Astrocyte (in vitro differentiated cells and primary cell): ENCODE measurements at places on chromosomes 6 and 20. TPM values are rescaled to one million over a fixed set of nuclear protein-coding genes. Genes with fewer than 3 reads are reported as not detected.
A peak's percentile ranks its signal among the peaks of the same experiment; 100 is the strongest.

DNA sequence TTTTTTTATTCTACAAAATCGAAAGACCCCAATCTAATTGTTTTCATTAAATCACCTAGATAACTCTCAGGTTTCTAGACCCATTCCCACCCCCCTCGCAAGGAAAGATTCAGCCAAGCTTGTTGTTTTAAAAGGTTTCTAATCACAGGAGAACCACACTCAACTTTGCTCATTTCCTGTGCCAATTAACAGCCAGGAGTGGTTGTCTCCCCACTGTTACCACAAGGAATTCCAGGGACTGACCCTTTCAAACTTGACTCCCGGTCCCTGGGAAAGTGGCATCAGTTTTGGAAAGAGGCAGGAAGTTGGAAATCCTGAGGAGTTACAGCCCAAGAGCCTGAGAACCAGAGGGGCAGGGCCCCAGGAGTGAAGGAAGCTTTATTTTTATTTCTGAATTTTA, 561.3 kb upstream of the JAG1 start:
- no peaks in the 10 kb centered on the region for H3K36me3 ChIP-seq
- H3K4me3 ChIP-seq, result no peak overlapping the region
- H3K27me3 ChIP-seq, result no peaks in the 10 kb centered on the region
- DNase-seq, result peak; percentile 93
- peak overlapping the region; percentile 72 for H3K27ac ChIP-seq

GRCh38 chr6:166496460-166496859, 90.0 kb downstream of the RAMACL start:
- DNase-seq, result no peak
- H3K27me3 ChIP-seq, result no peaks in the 10 kb centered on the region
- no peak overlapping the region for H3K4me3 ChIP-seq
- H3K36me3 ChIP-seq, result peaks cover 3% of the 10 kb centered on the region
- peaks cover 3% of the 10 kb centered on the region for H3K4me1 ChIP-seq

GRCh38 chr6:16316741-16317251, 78.4 kb downstream of the GMPR start:
- peak; percentile 85 for DNase-seq
- H3K4me3 ChIP-seq, result no peak overlapping the region
- H3K27me3 ChIP-seq, result no peaks in the 10 kb centered on the region
- peaks cover 38% of the 10 kb centered on the region for H3K4me1 ChIP-seq

DNA sequence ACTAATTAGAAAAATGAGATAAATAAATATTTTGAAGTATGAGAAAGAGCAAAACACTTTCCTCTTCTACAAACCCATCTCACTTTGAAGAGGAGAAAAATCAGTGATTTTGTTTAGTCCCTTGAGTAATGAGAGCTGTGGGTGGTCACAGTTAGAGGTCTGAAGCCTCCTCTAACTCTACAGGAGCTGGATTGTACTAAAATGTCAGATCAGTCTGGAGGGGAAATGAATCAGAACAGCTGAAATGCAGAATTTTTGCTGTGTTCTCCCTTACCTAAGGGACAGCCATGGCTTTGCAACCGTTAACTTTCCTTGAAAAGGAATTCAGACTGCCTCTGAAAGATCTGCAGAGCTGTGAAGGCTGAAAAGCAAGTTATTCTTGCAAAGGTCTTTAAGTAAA, 11.4 kb upstream of the RFPL4B start:
- H3K27ac ChIP-seq, result no peak overlapping the region
- no peak overlapping the region for H3K4me3 ChIP-seq
- DNase-seq, result no peak
- no peaks in the 10 kb centered on the region for H3K27me3 ChIP-seq
- H3K4me1 ChIP-seq, result peaks cover 11% of the 10 kb centered on the region

GRCh38 chr6:90126181-90126580, 170.5 kb downstream of the BACH2 start:
- peaks cover 19% of the 10 kb centered on the region for H3K4me1 ChIP-seq
- no peaks in the 10 kb centered on the region for H3K27me3 ChIP-seq
- H3K27ac ChIP-seq, result no peak overlapping the region

DNA sequence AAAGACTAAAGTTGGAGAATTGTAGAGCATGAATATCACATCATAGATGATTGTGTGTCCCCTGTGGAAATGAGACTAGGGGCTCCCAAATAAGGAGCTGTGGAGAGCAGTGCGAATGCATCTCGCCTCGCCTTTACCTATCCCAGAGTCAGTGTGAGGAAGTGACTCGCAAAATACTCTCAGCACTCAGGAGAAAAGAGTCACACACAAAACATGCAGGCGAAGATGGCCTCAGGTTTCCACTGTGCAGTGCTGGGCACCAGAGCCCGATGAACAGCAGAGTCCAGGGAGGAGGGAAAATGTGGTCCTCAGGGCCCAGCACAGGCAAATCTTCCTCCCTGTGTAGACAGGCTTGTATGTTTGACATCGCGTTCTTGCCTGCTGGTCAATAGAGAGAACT, 126.5 kb upstream of the AFDN start:
- H3K4me3 ChIP-seq, result no peak overlapping the region
- no peak overlapping the region for H3K27ac ChIP-seq
- no peaks in the 10 kb centered on the region for H3K36me3 ChIP-seq
- H3K27me3 ChIP-seq, result no peaks in the 10 kb centered on the region
- no peak for DNase-seq

- H3K36me3 ChIP-seq, result no peaks in the 10 kb centered on the region
- peak; percentile 20 for DNase-seq
- H3K4me1 ChIP-seq, result no peaks in the 10 kb centered on the region
- H3K27ac ChIP-seq, result peak overlapping the region; percentile 86
Measured at GRCh38 chr6:95576218-95576997, 927 bp upstream of the MANEA start.

DNA sequence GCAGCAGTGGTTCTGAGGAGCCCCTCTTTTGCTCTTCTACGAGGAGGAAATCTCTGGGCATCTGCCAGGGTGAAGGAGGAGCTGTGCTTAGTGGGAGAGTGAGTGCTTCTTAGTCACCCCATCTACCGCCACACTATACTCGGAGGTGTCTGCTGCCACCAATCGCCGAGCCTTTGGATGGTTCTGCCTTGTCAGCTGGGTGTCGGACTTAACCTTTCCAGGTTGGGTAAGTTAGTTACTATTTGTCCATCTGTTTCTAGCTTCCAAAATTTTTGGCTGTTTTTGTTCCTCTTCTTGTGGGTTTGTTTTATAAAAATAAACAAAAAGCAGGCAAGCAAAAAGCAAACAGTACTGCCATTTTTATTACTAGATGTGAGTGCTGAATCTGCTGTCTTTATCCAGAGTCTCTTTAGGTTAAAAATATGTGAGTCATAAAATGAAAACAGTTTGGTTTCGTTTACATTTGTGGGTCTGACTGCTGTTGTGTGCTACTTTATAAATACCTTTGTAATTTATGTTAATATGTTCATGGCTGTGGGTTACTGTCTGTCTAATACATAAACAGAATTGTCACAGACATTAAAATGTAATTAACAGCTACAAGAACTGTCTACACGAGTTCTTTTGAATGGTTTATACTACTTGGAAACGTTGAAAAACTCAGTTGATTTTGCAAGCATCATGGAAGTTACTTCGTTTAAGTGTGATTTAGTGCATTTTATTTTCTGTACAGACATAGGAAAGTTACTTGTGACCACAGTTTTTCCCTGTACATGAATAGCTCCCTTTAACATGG, 89.2 kb downstream of the ARID1B start:
- peak overlapping the region; percentile 20 for H3K27ac ChIP-seq
- no peaks in the 10 kb centered on the region for H3K27me3 ChIP-seq
- H3K4me3 ChIP-seq, result no peak overlapping the region
- H3K4me1 ChIP-seq, result peaks cover 12% of the 10 kb centered on the region
- peak; percentile 67 for DNase-seq
- H3K36me3 ChIP-seq, result no peaks in the 10 kb centered on the region

DNA sequence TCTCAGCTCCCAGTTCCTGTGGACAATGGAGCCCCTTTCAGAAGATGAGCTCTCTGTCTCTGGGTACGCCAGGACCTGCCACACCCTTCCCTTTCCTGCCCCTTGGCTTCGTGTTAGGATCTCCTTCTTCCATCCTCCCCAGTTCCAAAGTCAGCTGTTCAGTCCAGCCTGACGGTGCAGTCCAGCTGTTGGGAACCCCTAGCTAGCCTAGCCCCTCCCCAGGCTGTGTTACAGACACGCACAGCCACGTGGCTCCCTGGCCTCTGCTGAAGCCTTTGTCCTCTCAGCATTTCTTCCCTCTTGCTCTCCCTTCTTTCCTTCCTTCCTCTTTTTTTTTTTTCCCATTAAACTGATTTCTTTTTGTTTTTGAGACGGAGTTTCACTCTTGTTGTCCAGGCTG, 12.4 kb upstream of the TFAP2C start:
- no peaks in the 10 kb centered on the region for H3K4me1 ChIP-seq
- no peak overlapping the region for H3K4me3 ChIP-seq
- no peaks in the 10 kb centered on the region for H3K27me3 ChIP-seq
- no peak for DNase-seq
- H3K36me3 ChIP-seq, result no peaks in the 10 kb centered on the region
- H3K27ac ChIP-seq, result no peak overlapping the region

- no peaks in the 10 kb centered on the region for H3K36me3 ChIP-seq
- H3K27me3 ChIP-seq, result no peaks in the 10 kb centered on the region
- no peak overlapping the region for H3K27ac ChIP-seq
- DNase-seq, result peak; percentile 64
- H3K4me3 ChIP-seq, result no peak overlapping the region
- peaks cover 6% of the 10 kb centered on the region for H3K4me1 ChIP-seq
Measured at GRCh38 chr6:112979830-112980229, 632.7 kb downstream of the RFPL4B start.

GRCh38 chr6:72102561-72102960, 216.2 kb downstream of the RIMS1 start:
- no peaks in the 10 kb centered on the region for H3K27me3 ChIP-seq
- no peak overlapping the region for H3K4me3 ChIP-seq
- no peaks in the 10 kb centered on the region for H3K4me1 ChIP-seq
- no peaks in the 10 kb centered on the region for H3K36me3 ChIP-seq
- peak; percentile 16 for DNase-seq

DNA sequence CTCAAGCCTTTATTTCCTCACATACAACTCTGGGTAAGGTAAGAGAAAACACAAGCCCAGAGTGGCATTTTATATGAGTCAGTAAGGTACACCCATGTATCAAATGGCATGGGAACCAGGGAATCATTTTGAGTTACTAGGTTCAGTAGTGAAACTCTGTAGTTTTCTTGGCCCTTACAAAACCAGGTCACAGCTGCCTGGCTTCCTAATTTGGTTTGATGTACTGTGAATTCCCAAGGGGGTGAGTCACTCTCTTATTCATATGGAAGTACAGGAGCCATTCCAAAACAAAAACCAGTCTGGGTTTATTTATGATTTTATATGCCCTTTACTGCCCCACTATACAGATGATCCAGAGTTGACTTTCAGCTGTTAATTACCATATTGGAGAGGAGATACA, 70.7 kb downstream of the PDE7B start:
- H3K36me3 ChIP-seq, result no peaks in the 10 kb centered on the region
- peak; percentile 98 for DNase-seq
- no peaks in the 10 kb centered on the region for H3K27me3 ChIP-seq
- H3K4me3 ChIP-seq, result no peak overlapping the region
- H3K4me1 ChIP-seq, result peaks cover 14% of the 10 kb centered on the region

DNA sequence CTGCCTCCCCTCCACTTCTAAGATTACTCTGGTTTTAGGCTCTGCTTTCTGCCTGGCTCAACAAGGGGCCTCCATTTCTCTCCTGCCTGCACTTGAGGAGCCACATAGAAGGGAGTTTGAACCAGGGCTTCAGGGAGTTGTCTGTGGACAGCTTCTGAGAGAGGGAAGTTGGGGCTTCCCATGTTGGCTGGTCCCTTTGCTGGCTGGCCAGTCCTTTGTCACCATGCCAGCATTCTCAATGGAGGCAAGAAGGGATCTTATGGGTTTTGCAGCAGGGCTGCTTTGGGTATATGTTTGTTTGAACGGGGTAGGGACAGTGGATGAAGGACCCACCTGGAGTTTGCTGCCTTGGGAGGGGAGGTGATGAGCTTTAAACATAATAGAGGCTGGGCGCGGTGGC, 124.9 kb downstream of the CARMIL1 start:
- DNase-seq, result no peak
- H3K27me3 ChIP-seq, result no peaks in the 10 kb centered on the region
- H3K36me3 ChIP-seq, result no peaks in the 10 kb centered on the region
- no peak overlapping the region for H3K27ac ChIP-seq

GRCh38 chr20:44336725-44337380, at the start of gene R3HDML:
TSS of gene R3HDML (plus strand) at chr20:44337043. CDS start at chr20:44337158, 115 bp downstream.
- H3K27me3 ChIP-seq, result peaks cover 27% of the 10 kb centered on the region
- H3K36me3 ChIP-seq, result no peaks in the 10 kb centered on the region
- no peak within 1 kb of the TSS for H3K27ac ChIP-seq
- H3K4me3 ChIP-seq, result no peak within 1 kb of the TSS
- no peak for DNase-seq
- no peaks in the 10 kb centered on the region for H3K4me1 ChIP-seq

DNA sequence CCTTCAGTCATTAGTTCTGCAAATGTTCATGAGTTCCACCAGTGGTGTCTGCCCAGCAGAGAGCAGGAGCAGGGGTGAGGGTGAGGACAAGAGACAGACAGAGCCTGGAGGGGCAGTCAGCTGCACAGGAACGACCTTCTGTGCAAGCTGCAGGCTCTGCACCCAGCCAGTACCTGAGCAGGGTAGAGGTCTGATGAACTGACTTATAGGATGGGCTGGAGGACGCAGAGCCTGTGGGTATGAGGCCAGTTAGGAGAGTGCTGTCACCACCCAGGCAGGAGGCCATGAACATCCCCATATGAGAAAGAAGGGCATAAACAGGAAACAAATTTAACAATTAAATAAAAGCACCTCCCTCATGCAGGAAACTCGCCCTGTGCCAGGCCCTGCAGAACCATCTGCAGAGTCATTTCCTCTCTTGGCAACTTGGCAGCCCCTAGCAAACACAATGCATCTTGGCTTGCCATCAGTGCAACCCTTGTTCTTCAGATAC, 17.9 kb downstream of the C6orf15 start:
- no peak overlapping the region for H3K4me3 ChIP-seq
- H3K36me3 ChIP-seq, result no peaks in the 10 kb centered on the region
- no peak overlapping the region for H3K27ac ChIP-seq
- DNase-seq, result no peak
- H3K4me1 ChIP-seq, result no peaks in the 10 kb centered on the region

DNA sequence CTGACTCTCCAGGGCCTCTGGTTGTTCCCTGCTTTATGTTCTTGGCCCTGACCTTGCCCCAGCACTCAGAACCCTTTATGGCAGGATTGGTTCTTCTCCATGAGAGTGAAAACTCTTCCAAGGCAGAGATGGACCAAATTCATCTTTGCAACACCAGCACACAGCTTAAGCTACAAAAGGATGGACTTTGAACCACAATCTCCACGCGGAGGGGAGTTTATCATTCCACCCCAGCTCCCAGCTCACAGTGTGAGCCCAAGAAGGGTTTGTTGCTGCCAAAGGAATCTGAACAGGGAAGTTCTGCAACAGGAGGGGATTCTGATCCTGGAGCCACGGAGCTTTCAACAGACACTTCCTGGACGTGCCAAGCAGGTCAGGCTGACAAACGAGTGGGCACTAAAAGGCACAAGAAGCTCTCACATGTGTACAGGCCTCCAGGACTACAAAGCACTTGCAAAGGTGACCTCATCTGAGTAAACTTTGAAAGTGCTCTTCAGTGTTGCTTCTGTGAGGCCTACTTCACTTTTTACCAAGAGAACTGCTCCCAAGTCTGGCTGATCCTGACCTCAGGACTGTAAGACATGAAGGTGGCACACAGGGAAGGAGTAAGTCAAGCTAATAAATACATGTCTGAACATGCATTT, 8.9 kb downstream of the FITM2 start:
- no peaks in the 10 kb centered on the region for H3K27me3 ChIP-seq
- H3K27ac ChIP-seq, result no peak overlapping the region
- no peaks in the 10 kb centered on the region for H3K36me3 ChIP-seq
- DNase-seq, result no peak
- H3K4me1 ChIP-seq, result no peaks in the 10 kb centered on the region

Gene PRICKLE4
- total RNA-seq, result 3.1 and 3.4 TPM in 2 replicates

Gene TGM3
- not detected in 2 replicates for total RNA-seq

Gene RAB44
- 0.14 and 0.16 TPM in 2 replicates for total RNA-seq

Gene CD40
- 2.3 and 4.1 TPM in 2 replicates for total RNA-seq

Gene CLVS2
- not detected in 2 replicates for total RNA-seq

Gene CD93
- total RNA-seq, result 0.02 TPM in 1 of 2 replicates, not detected in the other

Gene C6orf15
- total RNA-seq, result 4.6 and 6.4 TPM in 2 replicates

Gene MAP7
- total RNA-seq, result 2.8 and 3.3 TPM in 2 replicates
